ENCODE measurements at places on chromosomes 6 and 20.

- DNase-seq = no peak
Observed at GRCh38 chr6:3393836-3394202, 63.0 kb downstream of the SLC22A23 start.

- DNase-seq = no peak
Observed at GRCh38 chr6:145722190-145722589, 13.1 kb downstream of the EPM2A start.

DNA sequence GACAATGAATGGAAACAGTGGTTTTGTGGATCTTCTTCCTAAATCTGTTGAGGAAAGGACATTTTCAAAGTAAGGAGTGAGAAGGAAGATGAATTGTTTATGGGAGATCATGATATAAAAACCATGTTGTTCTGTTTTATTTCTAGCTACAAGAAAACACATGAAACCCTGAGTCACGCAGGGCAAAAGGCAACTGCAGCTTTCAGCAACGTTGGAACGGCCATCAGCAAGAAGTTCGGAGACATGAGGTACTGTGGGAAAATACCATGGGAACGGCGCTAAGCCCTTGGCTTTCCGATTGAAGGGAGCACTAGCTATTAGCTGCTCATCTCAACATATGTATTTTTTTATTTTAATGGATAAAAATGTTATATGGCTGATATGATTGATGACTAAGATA, 53.6 kb downstream of the HDDC2 start:
- DNase-seq = no peak

DNA sequence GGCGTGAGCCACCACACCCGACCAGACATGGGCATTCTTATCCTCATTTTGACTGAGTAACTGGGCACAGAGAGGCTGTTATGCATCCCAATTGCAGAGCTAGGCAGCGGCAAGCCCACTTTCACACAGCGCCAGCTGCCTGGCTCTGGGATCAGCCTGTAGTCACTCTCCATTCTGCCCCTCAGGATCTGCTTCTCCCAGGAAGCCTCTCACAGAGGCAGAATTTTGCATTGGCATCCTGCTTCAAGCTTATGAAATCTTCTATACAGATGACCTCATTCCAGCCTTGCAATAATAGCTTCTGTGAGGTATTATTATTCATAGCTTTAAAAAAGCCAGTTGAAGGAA, 37.0 kb upstream of the IER3 start:
- no peak for DNase-seq

DNA sequence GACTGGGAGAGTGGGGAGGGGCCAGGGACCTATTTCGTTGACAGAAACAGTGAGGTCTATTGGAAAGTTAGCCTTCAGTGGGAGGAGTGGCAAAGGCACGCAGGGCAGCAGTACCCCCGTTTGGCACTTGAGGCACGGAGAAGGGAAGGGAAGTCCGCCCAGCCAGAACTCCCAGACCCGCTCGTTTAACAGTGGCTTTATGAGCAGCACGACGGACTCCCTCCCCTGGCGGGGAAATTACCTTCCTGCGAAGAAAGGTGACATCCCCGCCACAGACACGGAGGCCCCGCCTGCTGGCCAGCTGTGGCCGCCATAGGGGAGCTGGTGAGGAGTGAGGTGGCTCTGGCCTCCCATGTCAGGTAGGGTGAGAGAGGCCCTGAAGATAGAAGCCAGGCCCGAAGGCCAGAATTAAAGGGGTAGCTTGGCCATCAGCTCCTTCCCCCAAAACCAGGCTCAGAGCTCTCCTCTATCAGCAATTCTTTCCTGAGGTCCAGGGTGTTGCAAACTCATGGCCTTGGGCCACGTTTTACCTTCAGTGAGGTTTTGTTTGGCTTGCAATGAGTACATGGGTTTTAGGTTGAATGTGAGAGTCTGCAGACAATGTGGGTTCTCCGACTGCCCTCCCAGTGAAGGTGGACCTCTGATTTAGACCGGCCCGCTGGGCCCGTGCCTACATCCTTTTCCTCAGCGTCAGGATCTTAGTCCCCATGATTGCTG, 123.7 kb downstream of the MRPL14 start:
- no peak for DNase-seq

GRCh38 chr6:165059032-165059431, 250.4 kb downstream of the C6orf118 start:
- no peak for DNase-seq

DNA sequence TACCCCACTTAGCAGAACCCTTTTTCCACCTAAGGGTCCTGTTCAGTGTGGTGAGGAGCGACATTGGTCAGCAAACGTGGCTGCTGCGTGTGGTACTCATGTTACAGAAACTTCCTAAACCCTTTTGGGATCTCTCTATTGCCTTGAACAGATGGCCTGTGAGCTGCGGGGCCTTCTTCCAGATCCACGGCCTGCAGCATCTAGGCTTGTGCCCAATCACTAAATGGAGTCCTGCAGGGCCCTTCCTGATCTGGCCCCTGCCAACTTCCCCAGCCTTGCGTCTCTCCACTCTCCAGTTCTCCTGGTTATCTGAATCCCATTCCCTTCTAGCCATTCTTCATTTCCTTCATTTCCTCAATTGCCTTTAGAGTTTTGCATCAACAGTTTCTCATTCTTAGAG, 85.6 kb downstream of the PDE7B start:
- DNase-seq = no peak

DNA sequence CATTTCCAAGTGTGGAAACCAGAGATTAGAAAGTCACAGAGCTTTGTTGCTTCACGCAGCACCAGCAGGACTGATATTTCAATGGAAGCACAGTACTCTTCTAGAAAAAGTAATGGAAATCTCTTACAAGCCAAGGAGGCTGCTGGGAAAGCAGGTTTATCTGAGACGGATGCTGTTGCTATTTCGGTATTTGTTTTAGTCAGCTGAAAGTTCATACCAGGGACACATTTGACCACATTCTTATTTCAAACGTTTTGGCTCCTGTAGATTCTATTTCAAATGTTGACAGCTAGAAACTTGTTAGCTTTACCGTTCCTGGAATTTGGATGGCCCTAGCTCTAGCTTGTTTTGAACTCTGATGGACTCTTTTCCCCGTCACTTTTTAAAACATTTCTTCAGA, 3.7 kb upstream of the TMEM242 start:
- no peak for DNase-seq

DNA sequence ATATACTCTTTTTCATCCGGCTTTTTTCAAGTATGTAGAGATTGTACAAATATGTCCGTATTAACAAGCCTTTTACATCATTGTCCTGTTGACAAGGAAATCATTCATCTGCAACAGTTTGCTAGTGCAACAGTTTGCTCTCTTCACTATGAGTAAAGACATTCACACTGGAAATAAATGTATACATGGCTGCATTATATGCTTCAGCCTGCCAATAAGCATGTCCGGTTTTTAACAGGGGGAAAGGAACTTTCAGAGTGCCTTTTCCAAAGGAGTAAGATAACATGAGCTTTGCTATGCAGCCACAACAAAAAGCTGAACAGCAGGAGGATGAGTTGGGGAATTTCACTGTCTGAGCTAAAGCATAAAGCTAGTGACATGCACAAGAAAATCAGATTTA, 99.4 kb upstream of the ADTRP start:
- DNase-seq = no peak

DNA sequence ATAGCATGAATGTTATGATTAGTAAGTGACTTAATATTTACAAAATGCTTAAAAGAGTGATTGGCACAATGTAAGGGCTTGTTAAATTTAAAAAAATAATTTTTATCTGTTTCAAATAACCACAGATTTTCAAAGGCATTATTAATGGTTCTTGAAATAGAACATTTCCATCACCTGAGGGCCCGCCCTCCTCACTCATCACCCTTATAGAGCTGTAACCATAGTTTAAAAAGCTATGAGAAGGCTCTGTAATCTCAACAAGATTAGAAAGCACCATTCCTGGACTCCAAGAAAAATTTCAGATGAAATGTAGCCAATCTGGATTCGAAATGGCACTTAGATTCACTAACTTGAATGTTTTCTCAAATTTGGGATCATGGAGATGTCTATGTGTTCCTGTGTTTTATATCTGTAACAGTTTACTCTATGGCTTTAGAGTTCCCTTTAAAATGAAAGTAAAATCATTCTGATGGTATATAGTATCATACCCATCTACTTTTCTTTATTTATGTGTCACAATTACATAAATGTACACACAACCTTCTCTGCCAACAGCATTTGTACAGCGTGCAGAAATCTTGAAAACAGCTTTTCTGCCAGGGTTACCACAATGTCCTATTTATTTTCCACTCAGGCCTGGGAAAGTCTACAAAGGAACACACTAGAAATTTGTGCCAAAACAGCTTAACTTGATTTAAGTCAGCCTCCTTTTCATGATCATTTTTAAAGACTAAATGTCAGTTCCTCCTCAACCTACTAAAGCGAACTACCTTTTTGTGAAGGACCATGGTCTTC, 207.7 kb downstream of the TBX18 start:
- DNase-seq = no peak

DNA sequence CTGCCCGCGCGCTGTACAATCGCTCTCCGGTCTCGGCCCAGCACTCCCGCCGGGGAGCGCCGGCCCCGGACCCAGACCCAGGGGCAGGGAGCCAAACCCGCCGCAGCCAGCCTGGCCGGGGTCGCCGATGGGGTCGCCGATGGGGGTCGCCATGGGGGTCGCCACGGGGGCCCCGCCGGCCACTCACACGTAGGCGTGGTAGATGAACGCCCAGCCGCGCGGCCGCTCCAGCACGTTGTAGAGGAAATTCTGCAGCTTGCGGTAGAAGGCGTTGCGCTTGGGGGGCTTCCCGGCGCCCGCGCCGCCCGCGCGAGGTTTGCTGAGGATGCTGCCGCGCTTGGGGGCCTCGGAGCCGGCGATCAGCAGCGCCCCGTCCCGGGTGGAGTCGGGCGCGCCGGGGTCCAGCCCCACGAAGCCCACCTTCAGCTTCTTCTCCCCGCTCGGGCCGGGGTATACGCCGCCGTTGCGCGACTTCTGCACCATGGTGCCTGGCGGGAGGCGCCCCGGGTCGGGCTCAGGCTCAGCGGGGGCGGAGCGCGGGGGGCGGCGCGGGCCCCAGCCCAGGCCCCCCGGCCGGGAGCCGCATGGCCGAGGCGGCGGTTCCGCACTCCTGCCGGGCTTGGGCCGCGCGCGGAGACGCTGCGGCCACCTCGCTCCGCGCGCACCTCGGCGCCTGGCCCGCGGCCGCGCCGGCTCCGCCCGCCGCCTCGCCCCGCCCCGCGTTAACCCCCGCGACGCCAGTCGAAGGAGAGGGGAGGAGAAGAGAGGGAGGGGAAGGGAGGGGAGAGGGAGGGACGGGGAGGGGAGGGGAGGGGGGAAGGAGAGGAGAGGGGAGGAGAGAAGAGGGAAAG, at the start of gene KCNQ2:
Gene KCNQ2 (minus strand): TSS at position 675 of the 851 bp plus-strand sequence. CDS start 192 bp downstream, at position 483.
- no peak for DNase-seq

DNA sequence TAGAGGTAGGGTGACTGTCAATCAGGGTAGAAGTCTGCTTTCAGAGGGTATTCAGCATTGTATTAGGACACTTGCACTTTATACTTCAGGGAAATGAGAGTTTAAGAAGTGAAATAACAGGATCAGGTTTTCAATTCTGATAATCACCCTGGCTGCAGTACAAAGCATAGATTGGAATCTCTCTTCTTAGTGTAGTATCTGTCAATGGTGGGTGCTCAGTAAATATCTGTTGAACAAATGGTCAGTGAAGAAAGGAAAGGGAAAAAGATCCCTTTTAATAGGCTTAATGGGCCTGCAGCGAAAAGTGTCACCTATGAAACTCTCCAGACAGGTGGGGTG, 18.7 kb downstream of the TUBB2B start:
- no peak for DNase-seq

- DNase-seq = no peak
Observed at GRCh38 chr6:15391500-15391899, 145.6 kb downstream of the JARID2 start.

DNA sequence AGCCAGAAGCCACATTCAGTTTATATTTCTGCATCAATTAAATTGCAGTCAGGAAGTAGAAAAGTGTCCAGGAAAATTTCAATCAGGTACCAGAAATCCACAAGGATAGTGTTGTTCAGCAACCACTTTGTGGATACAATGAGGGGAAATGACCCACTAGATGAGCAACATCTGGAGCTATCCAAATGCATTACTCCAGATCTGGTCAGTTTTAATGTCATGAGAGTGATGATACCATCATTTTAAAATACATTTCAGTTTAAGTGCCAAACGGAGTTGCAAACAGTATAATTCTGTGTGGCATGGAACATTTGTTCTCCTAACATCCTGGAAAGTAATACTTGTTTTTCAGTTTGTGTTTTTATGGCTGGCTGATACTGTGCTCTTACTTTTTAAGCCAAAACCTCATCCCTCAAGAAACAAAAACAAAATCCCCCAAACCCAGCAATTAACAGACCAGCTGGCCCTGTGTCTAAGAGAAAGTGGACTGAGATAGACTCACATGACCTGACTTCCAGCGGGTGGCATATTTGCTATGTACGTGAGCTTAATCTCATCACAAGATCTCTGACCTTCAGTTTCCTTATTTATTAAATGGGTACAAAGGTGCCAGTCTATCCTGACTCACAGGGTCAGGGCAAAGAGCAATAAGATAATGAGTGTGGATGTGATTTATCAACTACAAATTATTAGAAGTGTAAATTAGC, 58.8 kb upstream of the CNKSR3 start:
- peak; percentile 19 for DNase-seq

GRCh38 chr20:38286586-38287531, 17.1 kb upstream of the BPI start:
- peak; percentile 67 for DNase-seq

DNA sequence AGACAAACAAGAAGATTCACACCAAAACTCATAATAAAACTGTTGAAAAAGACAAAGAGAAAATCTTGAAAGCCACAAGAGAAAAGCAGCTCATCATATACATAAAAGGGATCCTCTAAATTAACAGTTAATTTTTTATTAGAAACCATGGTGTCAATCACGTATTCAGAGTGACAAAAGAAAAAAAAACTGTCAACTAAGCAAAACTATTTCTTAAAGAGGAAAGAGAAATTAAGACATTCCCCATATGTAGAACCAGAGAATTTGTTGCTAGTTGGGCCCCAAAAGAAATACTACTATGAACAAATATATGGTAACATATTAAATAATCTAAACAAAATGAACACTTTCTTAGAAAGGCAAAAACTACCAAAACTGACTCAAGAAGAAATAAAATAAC, 74.3 kb upstream of the TENT5A start:
- DNase-seq = no peak

DNA sequence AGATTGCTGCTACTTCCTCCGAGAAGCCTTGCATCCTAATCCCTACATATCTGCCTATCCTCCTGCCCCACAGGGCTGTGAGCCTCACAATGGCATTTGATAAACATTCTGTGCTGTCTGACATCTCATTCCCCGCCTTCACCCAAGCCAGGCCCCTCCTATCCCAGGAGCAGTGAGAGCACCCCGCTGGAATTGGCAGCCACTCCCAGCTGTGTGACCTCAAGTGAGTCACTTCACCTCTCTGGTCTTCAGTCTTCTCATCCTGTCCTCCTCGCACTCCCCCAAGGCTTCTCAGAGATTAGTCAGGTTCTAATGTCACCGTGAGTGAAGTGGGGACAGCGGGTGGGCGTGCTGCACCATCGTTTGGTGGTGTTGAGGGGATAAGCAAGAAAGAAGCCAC, 81.7 kb downstream of the CDH22 start:
- DNase-seq = no peak

DNA sequence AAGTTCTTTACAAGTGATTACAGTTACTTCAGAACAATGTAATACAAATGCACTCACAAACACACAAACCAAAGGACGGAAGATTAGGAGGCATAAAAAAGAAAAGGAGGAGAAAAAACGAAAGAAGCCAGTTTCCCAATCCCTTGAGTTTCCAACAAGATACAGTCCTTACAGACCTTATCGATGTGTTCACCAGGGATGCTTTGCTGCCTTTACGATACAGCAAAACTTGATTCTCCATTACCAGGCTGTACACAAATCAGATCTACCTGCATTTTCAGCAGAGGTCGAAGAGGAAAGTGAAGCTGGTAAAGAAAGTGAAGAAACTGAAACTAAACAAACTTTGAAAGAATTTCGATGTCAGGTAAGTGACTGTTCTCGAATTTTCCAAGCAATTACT, 62.6 kb upstream of the SMIM8 start:
- DNase-seq = no peak

All from suppressor macrophage (primary cell).